IMR-90 (cell line): ENCODE measurements at places on chromosomes 7 and 10. TPM values are rescaled to one million over a fixed set of nuclear protein-coding genes. Genes with fewer than 3 reads are reported as not detected.
A peak's percentile ranks its signal among the peaks of the same experiment; 100 is the strongest.

NRCAM gene
- polyA plus RNA-seq, result 0.43 and 0.46 TPM in 2 replicates

PLXNA4 gene
- under 0.01 and 0.01 TPM in 2 replicates for polyA plus RNA-seq

DNA sequence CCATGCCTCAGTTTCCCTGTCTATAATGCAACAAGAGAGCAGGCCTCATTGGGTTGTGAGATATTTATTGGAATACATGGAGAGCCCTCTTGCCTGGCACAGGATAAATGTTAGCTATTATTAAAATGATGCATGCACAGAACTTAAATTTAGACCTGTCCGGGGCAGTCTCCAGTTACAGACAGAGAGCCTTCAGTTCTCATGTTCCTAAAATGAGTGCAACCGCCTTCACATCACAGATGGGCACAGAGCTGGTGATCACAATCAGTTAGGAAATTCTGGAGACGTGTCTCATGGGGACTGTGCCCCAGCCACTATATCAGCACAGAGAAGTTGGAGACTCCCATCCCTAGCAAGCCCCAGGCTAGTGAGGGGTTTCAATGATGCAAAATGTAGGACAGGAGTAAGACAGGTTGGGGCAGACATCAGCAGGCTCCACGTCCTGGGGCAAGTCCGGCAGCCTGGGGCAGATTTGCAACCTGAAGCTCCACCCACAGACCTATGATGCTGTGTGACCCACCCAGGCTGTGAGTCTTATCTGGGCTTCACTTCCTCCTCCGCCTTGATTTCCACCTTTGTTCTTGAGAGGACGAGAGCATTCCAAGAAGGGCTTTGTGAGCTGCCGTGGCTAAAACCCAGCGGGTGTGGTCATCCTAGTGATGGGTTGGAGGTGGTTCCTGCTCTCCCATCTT is 49.4 kb downstream of the CXCL12 start:
- H3K36me3 ChIP-seq, result no peaks in the 10 kb centered on the region
- H3K4me1 ChIP-seq, result peaks cover 14% of the 10 kb centered on the region
- H3K4me3 ChIP-seq, result no peak overlapping the region

DNA sequence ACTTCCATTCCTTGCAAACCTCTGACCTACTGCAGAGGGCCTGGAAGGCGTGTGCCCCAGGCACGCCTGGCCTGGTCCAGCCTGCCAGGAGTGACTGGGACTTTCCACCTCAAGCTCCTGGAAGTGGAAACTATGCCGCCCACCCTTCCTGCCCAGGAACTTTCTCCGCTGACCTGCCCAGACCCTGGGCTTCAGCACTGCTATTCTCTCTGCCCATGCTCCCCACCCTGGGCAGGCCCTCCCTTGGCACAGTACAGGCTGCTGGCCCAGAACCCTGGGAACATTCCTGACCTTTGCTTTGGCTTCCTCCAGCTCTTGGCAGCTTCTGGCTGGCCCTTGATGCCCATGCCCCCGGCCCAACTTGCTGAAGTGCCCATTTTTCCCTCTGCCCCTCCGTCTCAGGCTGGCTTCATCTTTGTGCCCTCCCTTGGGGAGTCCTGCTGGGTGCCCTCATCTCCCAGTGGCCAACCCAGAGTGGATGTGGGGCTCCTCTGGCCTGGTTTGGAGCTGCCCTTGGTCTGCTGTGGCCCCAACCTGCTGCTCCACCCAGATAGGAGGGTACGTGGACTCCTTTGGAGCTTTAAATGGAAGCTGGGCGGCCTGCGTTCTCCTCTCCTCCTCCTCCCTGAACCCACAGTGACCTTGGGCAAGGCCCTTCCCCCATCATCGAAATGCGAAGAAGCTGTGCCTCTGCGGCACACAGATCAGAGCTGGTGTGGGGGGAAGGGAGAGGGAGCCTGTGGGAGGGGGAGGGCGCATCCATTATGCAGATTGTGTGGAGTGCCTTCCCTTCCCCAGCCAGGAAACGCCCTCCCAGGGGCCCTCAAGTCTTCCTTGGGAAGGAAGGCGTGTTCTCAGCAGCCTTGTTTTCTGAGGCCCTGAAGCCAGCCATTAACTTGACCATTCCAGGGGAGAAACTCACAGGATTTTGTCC is 3.4 kb downstream of the MMRN2 start:
- H3K4me1 ChIP-seq, result peaks cover 13% of the 10 kb centered on the region
- DNase-seq, result peak; percentile 35

LRGUK gene
- polyA plus RNA-seq, result 0.07 and 0.24 TPM in 2 replicates

DNA sequence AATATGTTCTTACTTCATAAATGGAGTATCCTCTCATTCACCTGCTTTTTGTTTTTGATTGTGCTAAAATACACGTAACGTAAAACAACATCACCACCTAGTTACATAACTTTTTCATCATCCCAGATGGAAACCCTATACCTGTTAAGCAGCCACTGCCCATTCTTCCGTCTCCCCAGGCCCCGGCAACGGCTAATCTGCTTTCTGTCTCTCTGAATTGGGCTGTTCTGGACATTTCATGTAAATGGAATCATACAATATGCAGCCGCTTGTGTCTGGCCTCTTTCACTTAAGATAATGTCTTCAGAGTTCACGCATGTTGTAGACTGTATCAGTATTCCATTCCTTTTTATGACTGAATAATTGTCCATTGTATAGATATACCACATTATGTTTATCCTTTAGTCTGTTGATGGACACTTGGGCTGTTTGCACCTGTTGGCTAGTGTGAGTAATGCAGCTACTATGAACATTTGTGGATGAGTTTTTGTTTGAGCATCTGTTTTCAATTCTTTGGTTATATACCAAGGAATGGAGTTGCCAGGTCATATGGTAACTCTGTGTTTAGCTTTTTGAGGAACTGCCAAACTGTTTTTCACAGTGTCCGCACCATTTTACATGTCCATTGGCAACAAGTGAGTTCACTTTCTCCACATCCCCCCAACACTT is 14.1 kb upstream of the SUN1 start:
- H3K27me3 ChIP-seq, result no peaks in the 10 kb centered on the region
- H3K27ac ChIP-seq, result no peak overlapping the region
- peak; percentile 85 for DNase-seq

DNA sequence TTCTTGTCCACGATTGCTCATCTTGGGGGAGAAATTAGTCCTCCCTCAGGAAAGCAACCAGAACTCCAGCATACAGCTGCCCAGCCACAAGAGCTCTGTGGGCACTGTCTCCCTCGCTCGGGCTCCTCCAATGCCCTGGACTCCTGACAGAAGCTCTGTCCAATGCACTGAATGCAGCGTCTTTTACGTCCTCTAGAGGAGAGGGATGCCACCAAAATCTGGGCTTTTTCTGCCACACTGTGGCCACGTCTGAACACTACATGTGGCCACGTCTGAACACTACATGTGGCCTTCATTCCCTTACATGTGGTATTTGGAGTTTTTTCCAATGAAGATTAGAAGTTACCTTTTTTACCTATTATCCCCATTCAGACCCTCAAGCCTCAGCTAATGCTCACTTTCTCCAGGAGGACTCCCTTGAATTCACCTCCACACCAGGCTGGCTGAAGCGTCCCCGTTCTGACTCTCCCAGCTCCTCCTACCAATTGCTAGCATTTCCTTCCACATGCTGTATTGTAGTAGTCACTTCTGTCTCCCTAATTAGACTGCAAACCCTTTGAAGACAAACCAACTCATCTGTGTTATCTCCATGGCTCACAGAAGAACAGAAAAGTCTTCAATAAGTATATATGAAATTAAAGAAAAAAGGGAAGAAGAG is 134.3 kb upstream of the PDE1C start:
- H3K4me1 ChIP-seq, result no peaks in the 10 kb centered on the region
- no peak overlapping the region for H3K4me3 ChIP-seq
- peak; percentile 77 for DNase-seq
- H3K27me3 ChIP-seq, result peaks cover 5% of the 10 kb centered on the region

DNA sequence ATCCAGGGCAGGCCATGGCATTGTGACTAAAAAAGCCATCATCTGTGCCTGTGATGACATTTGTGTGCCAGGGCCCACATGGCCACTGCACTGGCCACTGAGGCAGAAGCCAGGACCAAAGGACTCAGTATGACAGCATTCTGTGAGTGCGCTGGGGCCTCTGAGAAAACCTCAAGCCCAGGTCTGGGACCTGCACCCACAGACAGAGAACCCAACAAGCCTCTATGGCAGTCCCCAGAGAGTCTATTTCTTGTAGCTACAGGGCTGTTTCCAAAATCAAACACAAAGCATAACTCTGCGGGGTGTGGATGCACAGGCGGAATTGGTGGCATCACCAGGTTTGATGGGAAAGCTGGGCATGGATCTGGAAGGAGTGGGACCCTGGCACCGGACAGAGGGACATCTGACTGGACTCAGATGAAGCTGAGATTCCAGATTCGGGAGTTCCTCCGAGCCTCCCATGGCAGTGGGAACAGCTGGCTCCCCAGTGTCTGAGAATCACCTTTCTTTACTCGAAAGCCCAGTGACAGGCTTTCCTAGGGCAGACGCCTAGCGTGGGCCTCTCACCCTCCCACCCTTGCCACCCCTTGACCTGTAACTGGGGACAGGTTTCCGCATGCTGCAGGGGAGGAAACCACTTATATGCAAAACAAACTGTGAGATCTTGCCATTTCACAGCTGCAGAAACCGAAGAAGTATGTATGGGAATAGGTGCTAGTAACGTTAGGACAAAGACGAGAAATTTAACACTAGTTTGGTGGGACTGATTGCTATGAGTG is 70.6 kb upstream of the RHEB start:
- peaks cover 3% of the 10 kb centered on the region; the same call in 1 of the 2 replicates for H3K36me3 ChIP-seq
- no peak overlapping the region for H3K4me3 ChIP-seq
- no peak overlapping the region for H3K27ac ChIP-seq
- no peaks in the 10 kb centered on the region for H3K27me3 ChIP-seq
- no peak for DNase-seq

COL28A1 gene
- polyA plus RNA-seq, result 0.05 and 0.16 TPM in 2 replicates

GRCh38 chr7:53292341-53292740 is 256.9 kb downstream of the POM121L12 start:
- DNase-seq, result no peak
- H3K27me3 ChIP-seq, result no peaks in the 10 kb centered on the region
- H3K4me3 ChIP-seq, result no peak overlapping the region

DNA sequence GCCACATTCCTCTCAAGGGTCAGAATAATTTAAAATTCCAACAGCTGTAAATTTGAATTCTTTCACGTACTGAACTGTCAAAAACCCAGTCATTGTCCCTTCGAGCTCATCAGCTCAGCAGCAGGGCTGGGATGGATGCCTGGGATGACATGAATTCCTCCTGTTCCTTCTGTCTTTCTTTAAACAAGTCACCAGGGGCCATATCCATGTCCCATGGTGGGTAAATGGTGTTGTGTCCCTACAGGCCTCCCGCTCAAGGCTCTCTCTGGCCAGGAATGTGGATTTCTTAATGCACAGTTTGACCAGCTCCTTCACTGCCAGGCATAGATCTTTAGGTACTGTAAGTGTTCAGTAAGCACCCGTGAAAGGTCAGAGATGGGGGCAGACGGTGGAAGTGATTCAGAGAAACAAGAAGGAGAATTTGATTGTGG is 13.8 kb upstream of the TECPR1 start:
- DNase-seq, result peak; percentile 58
- peak overlapping the region; percentile 19; the same call in 1 of the 2 replicates for H3K27ac ChIP-seq
- no peaks in the 10 kb centered on the region for H3K27me3 ChIP-seq

DNA sequence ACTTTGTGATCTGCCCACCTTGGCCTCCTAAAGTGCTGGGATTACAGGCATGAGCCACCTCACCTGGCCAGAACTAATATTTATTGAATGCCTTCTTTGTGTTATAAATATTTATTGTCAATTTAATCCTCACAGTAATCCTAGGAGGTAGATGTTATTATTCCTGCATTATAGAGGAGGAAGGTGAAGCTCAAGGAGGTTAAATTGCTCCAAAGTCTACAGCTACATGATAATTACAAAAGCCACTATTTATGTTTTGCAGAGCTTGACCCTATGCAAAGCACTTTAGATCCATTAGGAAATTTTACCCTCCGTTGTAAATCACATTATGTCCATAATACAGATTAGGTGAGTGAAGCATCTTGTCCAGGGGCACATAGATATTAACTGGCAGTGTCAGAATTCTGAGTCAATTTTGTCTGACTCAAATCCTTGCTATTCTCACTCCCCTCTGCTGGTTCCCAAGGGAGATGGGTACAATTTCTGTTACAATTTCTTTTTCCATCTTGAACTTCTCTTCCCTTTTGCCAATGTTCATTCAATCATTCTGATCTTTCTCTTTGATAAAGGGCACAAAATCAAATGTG is 25.7 kb upstream of the CDK14 start:
- no peaks in the 10 kb centered on the region for H3K27me3 ChIP-seq
- no peaks in the 10 kb centered on the region for H3K4me1 ChIP-seq
- no peaks in the 10 kb centered on the region for H3K36me3 ChIP-seq
- no peak overlapping the region for H3K27ac ChIP-seq

GRCh38 chr7:27600247-27600646 is 62.4 kb downstream of the HIBADH start:
- no peaks in the 10 kb centered on the region for H3K27me3 ChIP-seq
- no peaks in the 10 kb centered on the region for H3K36me3 ChIP-seq
- H3K4me3 ChIP-seq, result no peak overlapping the region
- H3K27ac ChIP-seq, result no peak overlapping the region

DNA sequence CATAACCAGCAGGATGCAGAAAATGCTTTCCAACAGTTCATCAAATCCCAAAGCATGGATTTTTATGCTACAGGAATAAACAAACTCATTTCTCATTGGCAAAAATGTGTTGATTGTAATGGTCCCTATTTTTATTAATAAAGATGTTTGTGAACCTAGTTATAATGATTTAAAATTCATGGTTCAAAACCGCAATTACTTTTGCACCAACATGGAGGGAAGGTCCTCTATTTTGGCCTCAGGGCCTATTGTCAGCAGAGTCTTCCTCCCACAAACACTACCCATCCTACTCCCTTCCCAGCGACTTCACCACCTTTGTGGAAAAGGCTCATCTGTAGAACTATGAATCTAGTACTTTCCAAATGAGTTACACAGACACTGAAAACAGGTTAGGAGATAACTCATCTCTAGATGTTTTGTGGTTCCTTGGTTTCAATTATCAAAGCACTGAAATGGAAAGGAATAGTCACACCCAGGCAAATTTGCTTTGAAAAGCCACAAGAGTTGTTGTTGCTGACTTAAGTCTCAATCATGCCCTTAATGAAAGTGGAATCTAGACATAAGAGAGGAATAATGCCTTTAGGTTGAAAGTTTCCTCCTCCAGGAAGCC is 59.4 kb upstream of the FRMD4A start:
- no peak for DNase-seq
- H3K27ac ChIP-seq, result no peak overlapping the region
- H3K4me1 ChIP-seq, result peaks cover 4% of the 10 kb centered on the region; the same call in 1 of the 2 replicates
- H3K4me3 ChIP-seq, result no peak overlapping the region
- H3K36me3 ChIP-seq, result no peaks in the 10 kb centered on the region

GRCh38 chr10:117743509-117743908 is 201.0 kb downstream of the EMX2 start:
- no peaks in the 10 kb centered on the region for H3K4me1 ChIP-seq
- H3K27me3 ChIP-seq, result no peaks in the 10 kb centered on the region
- DNase-seq, result no peak
- H3K4me3 ChIP-seq, result no peak overlapping the region
- H3K36me3 ChIP-seq, result no peaks in the 10 kb centered on the region

- H3K27ac ChIP-seq, result no peak overlapping the region
- DNase-seq, result peak; percentile 70
- no peaks in the 10 kb centered on the region for H3K27me3 ChIP-seq
- H3K4me3 ChIP-seq, result no peak overlapping the region
- H3K4me1 ChIP-seq, result no peaks in the 10 kb centered on the region
Observed at GRCh38 chr10:110311357-110311949, 6.7 kb upstream of the SMNDC1 start.

HABP2 gene
- polyA plus RNA-seq, result not detected in 2 replicates

TMEM236 gene
- polyA plus RNA-seq, result not detected in 2 replicates

FAM180A gene
- polyA plus RNA-seq, result 2.0 and 2.2 TPM in 2 replicates

GRCh38 chr7:88095-88926 is 104.1 kb upstream of the FAM20C start:
- H3K36me3 ChIP-seq, result no peaks in the 10 kb centered on the region
- H3K4me1 ChIP-seq, result peaks cover 37% of the 10 kb centered on the region
- DNase-seq, result no peak
- no peaks in the 10 kb centered on the region for H3K27me3 ChIP-seq
- H3K4me3 ChIP-seq, result no peak overlapping the region

TMEM176A gene
- polyA plus RNA-seq, result not detected in 2 replicates
